Muscle of arm (tissue), 14 donors: ENCODE measurements at places on chromosomes 1 and 21. TPM values are rescaled to one million over a fixed set of nuclear protein-coding genes. Genes with fewer than 3 reads are reported as not detected.
A peak's percentile ranks its signal among the peaks of the same experiment; 100 is the strongest.

Gene NBPF6
- polyA plus RNA-seq: not detected

Gene DCST1
- 0.23 TPM for polyA plus RNA-seq

Gene HMGCS2
- polyA plus RNA-seq: 0.09 TPM

Gene RGL1
- polyA plus RNA-seq: 33.0 TPM

Gene PADI3
- 0.17 TPM for polyA plus RNA-seq

Gene REN
- polyA plus RNA-seq: 0.20 TPM

DNA sequence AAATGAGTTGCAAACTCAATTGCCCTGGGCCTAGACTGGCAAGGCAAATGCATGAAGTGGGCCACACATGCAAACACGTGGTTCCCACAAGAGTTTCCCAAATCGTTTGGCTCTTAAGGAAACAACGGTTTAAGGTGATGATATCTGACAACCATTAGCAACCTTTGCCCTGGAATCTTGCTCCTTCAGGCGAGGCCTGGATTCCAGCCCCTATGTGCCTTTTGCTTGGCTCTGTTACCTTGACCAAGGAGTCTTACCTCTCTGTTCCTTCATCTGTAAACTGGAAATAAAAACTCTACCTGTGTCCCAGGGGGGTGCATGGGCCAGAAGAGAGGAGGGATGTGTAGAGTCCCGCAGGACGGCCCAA lies 72.1 kb upstream of the CASZ1 start:
- no peak for DNase-seq

DNA sequence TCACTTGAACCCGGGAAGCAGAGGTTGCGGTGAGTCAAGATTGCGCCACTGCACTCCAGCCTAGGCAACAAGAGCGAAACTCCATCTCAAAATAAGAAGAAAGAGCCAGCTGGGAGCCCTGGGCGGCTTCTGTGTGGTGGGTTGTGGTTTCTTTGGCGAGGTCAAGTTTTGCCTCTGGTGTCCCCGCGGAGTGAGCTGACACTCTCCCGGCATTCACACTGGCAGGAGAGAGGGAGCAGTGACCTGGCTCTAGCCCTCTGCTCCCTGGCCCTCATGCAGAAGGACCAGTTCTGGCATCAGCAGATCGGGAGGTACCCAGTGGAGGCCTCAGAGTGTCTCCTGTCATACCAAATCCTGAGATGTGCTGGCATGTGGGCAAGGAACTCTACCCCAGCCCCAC lies 81.0 kb upstream of the VAMP3 start:
- DNase-seq: no peak

GRCh38 chr1:206770531-206771337 lies at the start of gene IL19:
IL19 (plus strand) TSS chr1:206770773; CDS start chr1:206836663, 65,890 bp downstream.
- DNase-seq: no peak

GRCh38 chr21:41321211-41321907 lies 4.8 kb downstream of the FAM3B start:
- no peak for DNase-seq

- no peak for DNase-seq
Observed at GRCh38 chr21:46193829-46194373, 9.6 kb upstream of the SPATC1L start.

DNA sequence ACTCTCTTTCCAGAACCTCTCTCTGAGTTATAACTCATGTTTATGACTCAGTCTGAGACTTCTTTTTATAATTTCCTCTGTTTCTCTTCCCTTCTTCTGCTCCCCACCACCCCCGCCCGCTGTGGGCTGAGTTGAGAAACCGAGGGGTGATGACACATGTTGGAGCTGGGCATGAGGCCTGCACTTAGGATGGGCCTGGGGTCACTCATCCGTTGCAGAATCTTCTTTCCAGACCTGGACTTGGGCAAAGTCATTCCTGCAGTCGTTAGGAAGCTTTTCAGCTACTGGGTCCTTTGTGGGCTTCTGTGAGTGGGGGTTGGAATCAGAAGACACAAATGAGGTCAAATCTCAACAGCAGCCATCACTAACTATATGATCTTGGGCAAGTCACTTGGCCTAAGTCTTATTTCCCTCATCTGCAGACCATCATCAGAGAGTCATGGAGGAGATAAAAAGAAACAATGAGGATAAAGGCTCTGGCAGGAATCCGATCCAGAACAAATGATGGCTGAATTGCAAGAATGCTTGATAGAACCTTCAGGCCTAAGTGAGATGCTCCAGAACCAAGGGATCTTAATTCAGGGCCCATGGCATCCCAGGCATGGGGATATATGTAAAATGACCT lies 53.4 kb downstream of the RPS6KA1 start:
- no peak for DNase-seq

- peak; percentile 22 for DNase-seq
Observed at GRCh38 chr1:239155466-239156091, 230.8 kb upstream of the CHRM3 start.
